ENCODE measurements at places on chromosomes 5 and 9.

GRCh38 chr9:10265153-10265631 is 347.6 kb downstream of the PTPRD start:
- DNase-seq, result no peak

DNA sequence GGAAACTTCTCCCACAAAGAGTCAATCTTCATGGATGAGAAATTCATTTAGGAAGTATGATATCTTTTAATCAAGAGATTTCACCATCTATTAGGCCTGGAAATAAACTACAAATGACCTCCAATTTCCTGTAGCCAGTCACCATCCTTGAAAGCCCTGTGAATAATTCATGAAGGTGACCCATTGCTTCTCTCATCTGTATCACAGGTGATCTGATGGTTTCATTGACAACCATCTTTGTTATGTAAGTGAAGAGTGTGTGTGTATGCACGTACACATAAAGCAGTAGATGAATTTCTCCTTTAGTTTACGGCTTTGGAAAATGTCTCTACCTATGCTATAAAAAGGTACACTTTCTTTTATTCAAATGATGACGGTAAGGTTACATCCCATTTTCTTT is 644.1 kb upstream of the KLF4 start:
- no peak for DNase-seq

DNA sequence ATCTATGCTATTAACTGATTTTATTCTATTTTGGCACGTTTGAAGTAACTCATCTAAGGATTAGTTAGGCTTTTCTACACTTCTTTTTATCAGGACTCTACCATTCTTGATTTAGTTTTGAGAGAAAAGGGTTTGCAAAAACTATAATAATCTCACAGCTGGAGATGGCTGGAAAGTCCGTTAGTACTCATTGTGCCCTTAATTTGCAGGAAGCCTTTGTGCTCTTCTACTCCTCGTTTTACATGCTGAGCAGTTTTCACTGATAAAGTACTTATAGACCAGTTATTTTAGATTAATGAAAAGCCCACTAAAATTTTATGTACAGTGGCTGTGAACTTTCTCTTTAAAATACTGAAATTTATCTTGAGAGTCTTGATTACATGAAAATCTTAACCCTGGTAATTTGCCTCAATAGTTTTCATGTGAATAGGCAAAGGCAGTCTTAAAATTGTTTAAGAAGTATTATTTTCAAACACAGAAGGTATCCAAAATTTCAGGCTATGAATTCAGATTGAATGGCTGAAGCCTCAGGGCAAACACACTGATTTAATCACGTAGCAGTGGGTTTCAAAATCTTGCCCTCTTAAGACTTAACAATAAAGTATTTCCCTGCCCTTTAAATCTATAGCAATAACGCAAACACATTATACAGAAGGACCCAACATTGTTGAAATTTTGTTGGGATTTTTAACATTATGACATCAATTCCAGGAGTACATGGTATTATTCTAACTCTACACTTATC is 18.6 kb downstream of the MLLT3 start:
- DNase-seq, result no peak

DNA sequence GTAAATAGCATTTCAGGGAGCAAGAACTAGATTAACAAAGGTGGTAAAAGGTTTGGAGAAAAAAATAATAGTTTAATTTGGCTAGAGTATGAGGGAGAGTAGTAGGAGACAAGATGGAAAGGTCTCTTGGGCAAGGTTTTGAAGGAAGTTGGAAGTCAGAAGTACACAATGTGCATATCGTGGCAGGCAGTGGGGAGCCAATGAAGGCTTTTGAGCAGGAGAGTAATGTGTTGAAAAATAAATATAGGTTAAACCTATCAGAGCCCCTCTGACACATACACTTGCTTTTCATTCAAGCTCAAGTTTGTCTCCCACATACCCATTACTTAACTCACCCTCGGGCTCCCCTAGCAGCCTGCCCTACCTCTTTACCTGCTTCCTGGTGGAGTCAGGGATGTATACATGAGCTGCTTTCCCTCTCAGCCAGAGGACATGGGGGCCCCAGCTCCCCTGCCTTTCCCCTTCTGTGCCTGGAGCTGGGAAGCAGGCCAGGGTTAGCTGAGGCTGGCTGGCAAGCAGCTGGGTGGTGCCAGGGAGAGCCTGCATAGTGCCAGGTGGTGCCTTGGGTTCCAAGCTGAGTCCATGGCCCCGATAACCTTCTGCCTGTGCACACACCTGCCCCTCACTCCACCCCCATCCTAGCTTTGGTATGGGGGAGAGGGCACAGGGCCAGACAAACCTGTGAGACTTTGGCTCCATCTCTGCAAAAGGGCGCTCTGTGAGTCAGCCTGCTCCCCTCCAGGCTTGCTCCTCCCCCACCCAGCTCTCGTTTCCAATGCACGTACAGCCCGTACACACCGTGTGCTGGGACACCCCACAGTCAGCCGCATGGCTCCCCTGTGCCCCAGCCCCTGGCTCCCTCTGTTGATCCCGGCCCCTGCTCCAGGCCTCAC is at the start of gene CA9:
TSS of gene CA9 (plus strand) at position 797 of the 893 bp plus-strand sequence. CDS start at position 829, 32 bp downstream.
- no peak for DNase-seq

DNA sequence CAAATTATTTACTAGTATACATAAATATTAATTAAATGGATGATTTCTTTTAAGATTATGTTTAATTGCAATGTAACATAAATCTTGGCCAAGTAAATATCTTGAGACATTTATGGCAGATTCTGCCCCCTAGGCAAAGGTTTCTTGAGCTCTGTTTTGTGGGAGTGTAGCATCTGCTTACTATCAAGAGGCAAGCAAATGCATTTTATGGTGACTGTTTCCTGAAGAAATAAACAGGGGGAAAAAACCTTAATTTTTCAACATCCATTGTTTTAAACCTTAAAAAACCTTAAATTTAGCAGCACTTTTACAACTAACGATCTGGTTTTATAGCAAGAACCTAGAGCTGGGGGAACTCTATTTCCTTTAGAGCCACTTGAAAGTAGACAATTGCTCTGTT is 25.7 kb upstream of the FREM1 start:
- no peak for DNase-seq

DNA sequence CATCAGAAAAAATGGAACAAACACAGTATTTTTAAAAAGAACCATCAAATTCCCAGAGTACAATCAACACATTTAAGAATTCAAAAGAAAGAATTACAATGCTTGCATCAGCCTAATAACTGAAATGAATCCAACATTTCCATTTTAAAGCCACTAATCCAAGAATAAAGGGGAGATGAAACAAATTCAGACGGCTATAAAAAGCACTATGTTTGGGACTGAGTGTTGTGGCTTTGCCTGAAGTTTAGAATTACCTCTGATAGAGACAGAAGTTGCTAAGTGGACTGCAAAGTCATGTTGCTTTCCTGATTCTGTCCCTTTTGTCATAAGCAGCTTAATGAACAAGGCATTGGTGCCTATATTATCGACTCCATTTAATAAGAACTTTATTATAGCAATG is 135.4 kb upstream of the RGMB start:
- no peak for DNase-seq

DNA sequence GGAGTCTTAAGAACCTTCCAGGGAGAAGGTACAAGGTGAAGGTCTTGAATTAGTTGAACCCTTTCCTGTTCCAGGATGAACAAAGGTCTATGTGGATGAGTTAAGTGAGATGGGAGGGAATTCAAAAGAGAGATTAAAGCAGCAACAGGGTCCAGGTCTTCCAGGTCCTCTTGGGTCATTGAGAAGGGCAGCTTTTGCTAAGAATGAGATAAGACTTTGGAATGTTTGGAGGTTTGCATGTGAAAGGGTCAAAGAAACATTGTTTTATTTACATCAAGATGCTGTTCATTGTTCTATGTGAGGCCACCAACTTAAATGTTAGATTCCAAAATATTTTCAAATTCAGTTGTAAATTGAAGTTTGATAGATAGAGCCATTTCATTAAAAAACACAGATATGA is 463.9 kb downstream of the ANXA1 start:
- no peak for DNase-seq

DNA sequence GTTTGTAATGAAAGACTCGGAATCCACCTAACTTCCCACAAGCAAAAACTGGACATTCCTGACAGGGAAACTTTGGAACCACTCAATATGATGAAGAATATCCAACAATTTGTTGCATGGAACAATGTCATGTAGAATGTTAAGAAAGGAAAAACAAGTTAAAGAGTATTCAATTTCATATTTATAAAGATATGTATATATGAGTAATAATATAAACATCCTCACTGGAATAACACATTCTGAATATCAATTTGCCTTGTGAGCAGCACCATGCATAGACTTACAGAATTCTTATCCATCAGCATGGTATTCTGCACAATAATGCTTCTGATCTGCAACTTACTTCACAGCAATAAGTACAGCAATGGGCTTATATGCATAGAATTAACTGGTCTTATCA is 650.3 kb downstream of the SEMA5A start:
- no peak for DNase-seq

Measured in CD4-positive, alpha-beta T cell treated with Interleukin-6 at 100 ng/mL for 8 hours (primary cell).